ENCODE measurements at places on chromosomes 3 and 15.

DNA sequence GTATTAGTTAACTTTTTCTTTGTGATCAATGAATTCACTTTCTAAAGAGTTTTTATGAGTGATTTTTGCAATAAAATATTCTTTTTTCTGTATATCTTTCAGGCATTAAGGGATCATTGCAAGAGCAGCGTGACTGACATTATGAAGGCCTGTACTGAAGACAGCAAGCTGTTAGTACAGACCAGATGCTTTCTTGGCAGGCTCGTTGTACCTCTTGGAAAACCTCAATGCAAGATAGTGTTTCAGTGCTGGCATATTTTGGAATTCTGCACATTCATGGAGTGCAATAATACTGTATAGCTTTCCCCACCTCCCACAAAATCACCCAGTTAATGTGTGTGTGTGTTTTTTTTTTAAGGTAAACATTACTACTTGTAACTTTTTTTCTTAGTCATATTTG, 24.4 kb downstream of the SELENOT start:
- DNase-seq = no peak

GRCh38 chr15:80028937-80029336, 30.5 kb upstream of the ZFAND6 start:
- DNase-seq = no peak

DNA sequence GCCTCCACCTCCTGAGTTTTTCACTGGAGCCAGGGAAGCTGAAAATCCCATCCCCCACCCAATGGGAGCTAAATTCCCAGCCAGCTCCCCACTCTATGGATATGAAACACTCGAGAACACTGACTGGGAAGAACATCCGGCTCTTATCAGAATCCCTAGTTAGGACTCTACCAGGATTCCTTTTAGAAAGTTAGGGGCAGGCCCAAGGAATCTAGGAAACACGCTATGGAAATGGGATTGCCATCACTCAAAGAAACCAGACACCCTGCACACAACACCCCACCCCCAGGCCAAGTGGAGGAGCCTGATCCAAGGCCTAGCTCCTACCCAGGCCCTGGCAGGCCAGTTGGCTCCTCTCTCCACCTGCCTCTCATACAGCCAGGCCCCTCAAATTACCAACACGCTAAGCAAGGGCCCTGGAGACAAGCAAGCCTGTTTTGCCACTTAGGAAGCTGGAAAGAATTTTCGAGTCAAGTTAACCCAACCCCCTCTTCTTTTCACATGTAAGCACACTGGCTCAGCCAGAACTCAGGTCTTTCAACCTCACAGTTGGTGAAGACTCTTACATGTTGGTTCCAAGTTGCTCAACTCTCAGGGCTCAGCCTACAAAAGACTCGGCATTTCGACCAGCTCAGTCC, 75.5 kb downstream of the RBPMS2 start:
- no peak for DNase-seq

GRCh38 chr15:70166506-70167087, 68.9 kb upstream of the TLE3 start:
- DNase-seq = no peak

DNA sequence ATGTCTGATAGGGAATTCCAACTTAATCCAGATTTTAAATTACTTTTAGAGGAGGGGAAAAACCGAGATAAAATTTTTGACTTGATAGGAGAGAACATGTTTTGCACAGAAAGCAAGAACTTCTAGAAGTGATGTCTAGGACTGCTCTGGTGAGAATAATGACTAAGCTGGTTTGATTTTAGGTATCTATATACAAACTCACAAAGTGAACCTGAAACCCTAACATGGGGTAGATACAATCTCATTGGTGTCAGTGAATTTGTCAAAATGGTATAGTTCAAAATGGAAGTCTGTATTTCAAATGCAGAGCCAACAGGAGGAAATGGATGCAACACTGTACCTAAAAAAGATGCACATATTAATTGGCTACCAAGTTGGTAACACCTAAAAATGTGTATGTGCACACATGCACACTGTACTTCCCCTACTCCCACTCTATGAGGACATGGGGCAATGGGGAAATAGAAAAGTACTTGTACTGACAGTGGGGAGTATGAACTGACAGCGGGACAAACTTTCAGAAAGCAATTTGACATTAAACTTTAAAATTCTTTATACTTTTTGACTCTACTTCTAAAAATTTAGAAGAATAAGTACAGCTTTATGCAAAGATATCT, 53.0 kb downstream of the NR1I2 start:
- DNase-seq = no peak

GRCh38 chr15:49962044-49962602, 156.9 kb downstream of the ATP8B4 start:
- no peak for DNase-seq

- DNase-seq = no peak
These were observed 123.9 kb upstream of the CADPS start for GRCh38 chr3:62999158-62999557.

DNA sequence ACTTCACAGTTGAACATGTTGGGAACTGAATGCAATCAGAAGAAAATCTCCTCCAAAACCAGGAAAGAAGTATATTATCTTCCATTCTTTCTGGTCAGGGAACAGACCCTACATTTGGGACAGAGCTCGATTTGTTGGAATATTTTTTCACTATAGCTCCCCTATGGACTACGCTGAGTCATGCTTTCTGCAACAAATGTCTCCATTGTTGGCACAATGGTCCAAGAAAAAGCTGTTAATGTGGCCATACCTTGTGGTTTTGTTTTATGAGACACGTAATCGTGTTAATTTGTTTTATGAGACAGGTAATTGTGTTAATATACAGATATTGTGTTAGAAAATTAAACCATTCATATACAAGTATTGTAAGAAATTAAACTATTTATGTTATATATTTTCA, 101.4 kb downstream of the TGFBR2 start:
- no peak for DNase-seq

DNA sequence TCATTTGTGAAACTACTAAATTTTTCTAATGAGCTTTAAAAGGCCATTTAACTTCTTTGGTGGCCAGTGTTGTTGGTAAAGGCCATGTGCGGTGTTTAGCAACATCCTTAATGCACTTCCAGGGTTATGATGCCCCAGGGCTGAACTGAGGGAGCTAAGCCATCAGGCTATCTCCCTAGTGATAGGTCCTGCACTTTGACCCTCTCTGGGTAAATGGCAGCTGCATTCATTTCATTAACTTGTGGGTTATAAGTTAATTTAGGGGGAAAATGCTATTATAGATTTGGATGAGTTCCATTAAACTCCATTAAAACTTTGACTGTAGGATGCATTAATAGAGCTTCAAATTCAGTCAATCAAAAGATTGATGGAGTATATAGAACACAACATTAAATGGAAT, 366.7 kb upstream of the ZNF717 start:
- DNase-seq = no peak

GRCh38 chr3:127688416-127689265, 15.9 kb downstream of the ABTB1 start:
- DNase-seq = no peak

GRCh38 chr3:15766406-15766805, 31.4 kb downstream of the ANKRD28 start:
- no peak for DNase-seq

DNA sequence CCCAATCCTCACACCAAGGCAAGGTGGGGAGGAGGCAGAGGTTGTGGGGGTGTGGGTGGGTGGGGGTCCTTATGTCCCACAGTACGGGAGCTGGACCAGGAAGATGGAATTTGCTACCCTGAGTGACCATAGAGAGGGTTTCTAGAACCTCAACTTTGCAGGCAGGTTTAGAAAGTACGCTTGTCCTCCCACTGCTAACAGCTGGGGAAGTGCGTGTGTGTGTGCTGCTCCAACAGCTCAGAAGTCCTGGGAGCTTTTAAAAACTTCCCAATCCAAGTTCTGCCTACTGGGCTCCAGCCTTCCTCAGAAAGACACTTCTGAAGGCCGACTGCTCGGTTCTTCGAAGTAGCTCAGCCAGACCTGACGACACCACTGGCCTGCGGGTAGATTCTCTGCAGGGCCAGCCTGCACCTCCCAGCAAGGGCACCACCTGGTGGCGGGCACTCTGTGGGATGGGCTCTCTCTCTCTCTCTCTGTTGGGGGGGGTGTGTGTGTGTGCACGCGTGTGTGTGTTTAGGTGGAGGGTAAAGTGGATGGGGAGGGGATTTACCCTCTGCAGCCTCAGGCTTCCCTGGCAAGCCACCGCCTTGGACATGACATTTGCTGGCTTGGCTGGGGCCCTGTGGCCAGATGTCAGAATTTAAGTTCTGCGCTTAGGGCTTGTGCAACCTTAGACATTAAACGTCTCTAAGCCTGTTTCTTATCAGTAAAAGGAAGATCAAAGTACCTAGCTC, 15.6 kb downstream of the TMEM158 start:
- DNase-seq = peak; percentile 52

GRCh38 chr15:57727031-57727430, 20.5 kb downstream of the POLR2M start:
- no peak for DNase-seq

DNA sequence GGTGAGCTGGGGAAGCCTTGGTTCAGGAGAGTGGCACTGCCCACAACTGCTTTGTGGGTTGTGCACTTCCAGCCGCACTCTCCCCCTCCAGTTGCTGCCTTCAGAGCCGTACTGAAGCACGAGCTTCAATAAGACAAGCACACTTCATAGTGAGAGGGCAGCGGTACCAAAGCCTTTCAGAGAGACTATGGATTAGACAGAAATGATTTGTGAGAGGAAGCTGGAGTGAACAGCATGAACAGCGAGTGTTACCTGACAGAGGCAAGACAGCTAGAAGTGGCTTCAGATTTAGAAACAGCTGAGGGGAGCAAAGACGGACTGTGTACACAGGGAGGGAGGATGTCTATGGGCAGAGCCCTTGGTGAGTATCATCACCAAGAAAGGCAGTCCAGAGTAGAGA, 31.1 kb downstream of the HCLS1 start:
- DNase-seq = no peak

GRCh38 chr3:160370987-160371857, 27.8 kb downstream of the IFT80 start:
- DNase-seq = no peak

DNA sequence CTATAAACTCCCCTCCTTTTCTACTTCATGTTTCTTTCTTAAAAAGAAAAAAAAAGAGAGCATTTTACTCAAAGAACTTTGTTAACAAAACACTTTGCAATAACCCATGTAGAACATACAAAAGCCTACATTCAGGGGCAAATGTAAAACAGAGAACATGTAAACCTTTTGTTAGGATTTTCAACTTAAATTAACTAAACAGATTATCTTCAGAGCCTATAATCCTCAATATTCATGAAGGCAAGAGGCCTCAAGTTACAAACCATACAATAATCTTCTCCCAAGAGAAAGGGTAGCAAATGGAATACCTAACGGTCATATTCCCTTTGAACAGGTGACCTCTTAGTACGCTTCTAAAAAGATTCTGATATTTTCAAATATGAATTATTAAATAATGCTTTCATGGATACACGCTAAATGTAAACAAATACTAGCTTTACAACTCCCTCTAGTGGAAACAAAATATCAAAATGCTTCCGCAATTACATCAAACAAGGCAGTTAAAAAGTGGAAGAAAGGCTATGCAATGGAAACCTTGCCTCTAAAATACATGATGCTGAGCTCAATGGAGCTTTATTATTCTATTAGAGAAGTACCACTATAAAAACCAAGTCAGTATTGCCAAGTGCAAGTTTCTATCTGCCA, 9.9 kb downstream of the CEP152 start:
- DNase-seq = no peak

- DNase-seq = no peak
These were observed 28.6 kb downstream of the MAGEF1 start for GRCh38 chr3:184683234-184683633.

DNA sequence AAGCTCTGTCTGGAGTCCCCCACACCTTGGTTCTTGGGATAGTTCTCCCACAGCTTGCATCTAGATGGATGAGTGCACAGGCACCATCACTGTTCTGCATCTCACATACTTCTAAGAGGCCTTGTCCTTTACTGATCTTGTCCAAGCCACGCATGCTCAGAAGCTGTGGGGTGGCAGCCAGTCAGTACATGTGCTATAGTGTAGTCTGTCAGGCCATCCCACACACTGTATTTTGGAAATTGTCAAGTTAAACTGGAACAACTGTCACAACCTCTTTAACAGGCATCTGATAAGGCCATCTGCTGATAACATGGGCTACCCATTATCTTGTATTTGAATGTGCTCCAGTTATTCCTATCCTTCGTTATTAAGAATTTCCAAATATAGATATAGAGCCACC, 296.5 kb upstream of the AZI2 start:
- no peak for DNase-seq

DNA sequence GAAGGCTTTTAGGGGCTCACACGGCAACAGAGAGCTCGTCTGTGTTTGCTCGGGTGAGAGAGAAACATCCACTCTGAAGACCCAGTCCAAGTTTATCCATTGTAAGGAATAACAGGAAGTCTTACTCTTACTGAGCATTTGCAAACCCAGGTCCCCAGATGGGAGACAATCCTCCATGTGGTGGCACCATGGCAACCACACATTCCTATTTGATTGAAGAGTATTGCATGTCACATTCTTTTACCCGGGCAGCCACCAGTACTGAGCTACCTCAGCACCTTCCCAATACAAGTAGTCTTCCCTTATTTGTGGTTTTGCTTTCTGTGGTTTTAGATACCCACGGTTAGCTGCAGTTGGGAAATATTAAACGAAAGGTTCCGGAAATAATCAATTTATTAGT, 302.9 kb upstream of the RASGRP1 start:
- no peak for DNase-seq

- no peak for DNase-seq
These were observed 26.3 kb upstream of the TIPARP start for GRCh38 chr3:156648086-156648485.

- DNase-seq = no peak
These were observed 16.0 kb downstream of the CD200 start for GRCh38 chr3:112348943-112349342.

DNA sequence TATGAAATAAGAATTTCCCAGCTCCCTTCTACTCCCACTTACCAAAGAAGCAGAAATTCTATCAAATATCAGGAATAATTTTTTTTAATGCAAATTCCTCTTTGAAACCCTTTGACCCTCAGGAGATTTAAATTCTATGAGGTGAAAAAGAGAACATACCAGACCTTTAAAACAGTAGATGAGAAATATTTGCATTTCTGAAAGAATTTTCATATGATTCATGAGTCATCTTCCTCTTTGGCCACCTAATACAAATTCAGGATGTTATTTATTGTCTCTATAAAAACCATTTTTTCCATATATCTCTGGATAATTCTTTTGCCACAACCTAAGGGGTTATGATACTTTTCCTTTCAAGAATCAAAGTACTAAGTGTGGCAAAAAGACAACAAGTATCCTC, 67.3 kb upstream of the ST3GAL6 start:
- DNase-seq = no peak

Data from NK-92 treated with Interleukin-12 subunit alpha and Interleukin-12 subunit beta, amount 100 ng/mL, for 24 hours (cell line).